ENCODE measurements at places on chromosomes 1 and 21.

DNA sequence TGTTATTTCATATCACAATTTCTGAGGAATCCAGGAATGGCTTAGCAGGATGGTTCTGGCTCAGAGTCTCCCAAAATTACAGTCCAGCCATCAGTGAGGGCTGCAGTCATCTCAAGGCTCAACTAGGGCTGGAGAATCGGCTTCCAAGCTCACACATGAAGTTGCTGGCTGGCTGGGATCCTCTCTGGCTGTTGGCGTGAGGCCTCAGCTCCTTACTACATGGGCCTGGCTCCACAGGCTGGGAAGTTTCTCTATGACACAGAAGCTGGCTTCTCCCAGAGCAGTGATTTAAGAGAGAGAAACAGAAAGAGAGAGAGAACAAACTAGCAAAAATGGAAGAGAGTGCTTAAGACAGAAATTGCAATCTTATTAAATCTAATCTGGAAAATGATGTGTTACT lies 38.8 kb upstream of the RGS8 start:
- no peak for DNase-seq

DNA sequence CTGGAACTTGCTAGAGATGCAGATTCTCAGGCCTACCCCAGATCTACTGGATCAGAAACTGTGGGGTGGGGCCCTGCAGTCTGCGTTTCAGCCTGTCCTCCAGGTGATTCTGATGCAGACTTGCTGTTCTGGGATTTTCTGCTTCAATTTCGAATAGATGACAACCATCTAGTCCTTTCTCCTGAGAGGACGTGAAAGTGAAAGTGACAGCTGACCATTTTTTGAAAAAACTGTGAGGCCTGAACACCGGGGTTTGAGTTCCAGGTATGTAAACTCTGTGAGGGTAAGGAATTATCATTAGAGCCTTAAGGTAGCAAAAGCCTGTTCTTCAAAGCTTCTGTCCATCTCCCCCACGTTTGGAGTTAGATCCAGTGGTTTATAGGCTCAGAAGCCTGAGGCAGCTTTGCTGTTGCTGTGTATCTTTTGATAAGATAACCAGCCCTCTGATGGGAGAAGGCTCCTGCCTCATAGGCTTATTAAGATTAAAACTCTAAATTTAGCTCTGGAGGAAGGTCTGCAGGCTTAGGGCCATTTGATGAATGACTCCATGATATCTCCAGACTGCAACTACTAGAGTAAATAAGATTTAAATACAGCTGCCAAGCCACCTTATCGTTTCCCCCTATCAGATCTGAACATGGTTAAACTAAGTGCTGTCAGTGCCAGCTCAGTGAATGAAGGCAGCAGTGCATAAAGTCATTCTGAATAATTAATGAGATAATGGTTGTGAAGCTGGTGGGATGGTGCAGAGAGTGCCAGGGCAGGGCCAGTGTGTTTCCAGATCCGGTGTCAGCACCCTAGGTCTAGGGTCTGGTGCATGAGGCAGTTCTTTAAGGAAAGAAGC lies 335.2 kb downstream of the HHAT start:
- no peak for DNase-seq

DNA sequence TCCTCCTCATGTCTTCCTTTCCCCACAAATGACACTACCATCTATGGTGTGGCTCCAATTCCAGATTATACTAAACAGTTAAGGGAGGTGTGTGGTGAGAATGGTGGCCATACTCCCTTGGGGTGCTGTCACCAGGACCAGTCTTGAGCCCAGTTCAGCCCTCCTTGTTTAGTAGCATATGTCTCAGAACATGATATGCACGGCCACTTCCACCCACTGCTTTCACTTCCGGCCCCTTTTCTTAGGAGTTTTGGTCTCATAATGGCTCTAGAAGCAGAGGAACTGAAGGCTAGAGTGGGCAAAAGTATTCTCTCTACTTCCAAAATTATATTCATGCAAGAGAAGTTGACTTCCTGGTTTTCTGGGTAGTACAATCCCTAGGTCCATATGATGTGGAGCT lies 45.3 kb upstream of the CACNA1E start:
- DNase-seq = no peak

DNA sequence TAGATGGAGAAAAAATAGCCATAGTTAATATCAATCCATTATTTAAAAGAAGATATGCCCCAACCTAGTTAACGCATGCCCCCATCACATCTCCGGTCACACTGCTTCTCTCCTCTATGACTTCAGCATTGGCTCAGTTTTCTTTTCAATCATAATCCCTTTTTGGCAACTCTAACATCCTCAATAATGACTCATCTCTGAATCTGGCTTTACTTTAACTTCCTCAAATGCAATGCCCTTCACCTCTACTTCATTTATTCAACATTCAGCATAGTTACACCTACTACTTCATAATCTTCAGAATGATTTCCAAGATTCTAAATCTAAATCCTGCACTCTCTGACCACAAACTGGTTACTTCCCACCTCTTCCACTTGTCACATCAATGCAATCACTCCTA lies 417.3 kb downstream of the USH2A start:
- no peak for DNase-seq

- no peak for DNase-seq
Observed at GRCh38 chr1:91944087-91944486, 5.1 kb upstream of the BRDT start.

- no peak for DNase-seq
Observed at GRCh38 chr1:162674034-162674608, 41.9 kb downstream of the DDR2 start.
